Dermis microvascular lymphatic vessel endothelial cell (primary cell): ENCODE measurements at places on chromosomes 12 and 14. TPM values are rescaled to one million over a fixed set of nuclear protein-coding genes. Genes with fewer than 3 reads are reported as not detected.

- DNase-seq = peak; percentile 86
These were observed 2.5 kb downstream of the NUAK1 start for GRCh38 chr12:106136263-106136662.

DNA sequence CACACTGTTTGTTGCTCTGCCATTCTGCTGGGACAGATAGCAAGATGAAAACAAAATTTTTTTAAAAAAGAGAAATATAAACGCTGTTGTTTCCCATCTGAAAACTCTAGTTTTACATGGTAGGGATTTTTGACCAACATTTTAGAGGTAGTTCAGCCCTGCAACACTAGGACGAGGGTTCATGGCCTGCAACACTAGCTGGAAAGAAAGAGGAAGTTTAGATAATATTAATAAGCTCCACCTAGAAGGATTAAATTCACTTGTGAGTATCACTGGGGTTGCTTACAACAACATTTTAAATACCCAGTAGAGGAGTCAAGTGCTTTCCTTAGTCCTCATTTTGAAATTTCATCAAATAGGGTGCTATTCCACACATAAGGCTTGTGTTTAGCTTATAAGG, 68.2 kb downstream of the SRGAP1 start:
- DNase-seq = no peak

DNA sequence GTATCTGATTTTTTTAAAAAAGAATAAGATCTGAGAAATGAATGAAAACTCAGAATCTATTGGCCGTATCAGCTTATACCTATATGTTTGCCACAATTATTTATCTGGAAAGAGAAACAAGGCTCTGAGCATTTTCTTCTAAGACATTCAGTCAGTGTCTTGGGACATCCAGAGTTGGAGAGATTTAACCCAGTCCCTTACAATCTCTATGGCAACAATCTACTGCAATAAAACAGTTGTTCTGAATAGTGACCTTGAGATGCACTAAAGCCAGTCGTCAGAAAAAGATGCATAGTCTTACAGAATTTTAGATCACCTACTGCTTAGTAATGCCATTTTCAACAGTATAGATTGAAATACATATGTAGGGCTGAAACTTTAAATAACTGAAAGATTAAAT, 52.0 kb upstream of the SOCS2 start:
- no peak for DNase-seq

- no peak for DNase-seq
These were observed 56.2 kb downstream of the SVOP start for GRCh38 chr12:108964371-108965352.

GRCh38 chr12:17588968-17589367, 501.0 kb downstream of the RERGL start:
- DNase-seq = no peak

DNA sequence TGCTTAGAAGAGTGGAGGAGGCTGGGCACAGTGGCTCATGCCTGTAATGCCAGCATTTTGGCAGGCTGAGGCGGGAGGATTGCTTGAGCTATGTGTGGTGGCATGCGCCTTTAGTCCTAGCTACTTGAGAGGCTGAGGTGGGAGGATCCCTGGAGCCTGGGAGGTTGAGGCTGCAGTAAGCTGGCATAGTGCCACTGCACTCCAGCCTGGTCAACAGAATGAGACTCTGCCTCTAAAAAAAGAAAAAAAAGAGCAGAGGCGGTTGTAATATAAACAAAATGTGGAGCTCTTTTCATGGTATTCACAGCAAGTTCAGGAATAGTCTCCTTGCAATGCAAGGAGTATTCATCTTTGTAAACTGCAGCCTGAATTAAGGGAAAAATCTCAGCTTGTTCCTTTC, 27.2 kb downstream of the ARID2 start:
- no peak for DNase-seq

DNA sequence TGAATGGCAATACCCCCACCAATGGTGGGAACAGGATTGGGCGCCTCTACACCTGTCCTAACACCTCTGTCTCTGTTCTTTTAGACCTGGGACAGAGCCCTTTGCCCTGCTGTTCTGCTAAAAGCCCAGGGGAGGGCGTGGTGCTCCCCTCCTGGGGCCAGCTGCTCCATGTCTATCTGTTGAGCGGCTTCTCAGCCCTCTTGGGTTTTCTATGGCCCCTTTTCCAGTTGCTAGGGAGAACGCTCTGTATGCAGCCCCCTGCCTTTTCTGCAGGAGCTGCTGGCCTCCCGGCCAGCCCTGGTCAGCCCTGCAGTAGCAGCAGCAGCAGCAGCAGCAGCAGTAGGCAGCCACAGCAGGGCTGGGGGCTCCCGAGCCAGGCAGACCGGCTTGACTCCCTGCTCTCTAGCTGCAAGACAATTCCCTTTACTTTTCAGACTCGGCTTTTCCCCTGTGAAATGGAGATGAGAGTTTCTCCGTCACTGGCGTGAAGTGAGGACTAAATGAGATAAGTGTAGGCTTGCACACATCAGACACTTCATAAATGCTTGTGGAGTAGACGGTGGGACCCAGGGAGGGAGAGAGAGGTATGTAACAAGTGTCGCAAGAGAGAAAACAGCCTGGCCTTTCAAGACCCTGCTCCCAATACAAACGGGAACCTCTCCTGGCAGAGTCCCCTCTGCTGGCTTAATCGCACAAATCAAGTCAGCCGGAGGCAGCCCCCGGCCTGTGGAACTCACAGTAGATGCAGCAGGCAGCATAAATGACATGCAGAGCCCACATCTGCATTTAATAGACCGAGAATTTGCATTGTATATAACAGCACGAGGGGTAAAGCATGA, 1.0 kb downstream of the RTL1 start:
- DNase-seq = no peak

The TOMM20L gene
- not detected in 2 replicates for total RNA-seq

The LMNTD1 gene
- under 0.01 and 0.13 TPM in 2 replicates for total RNA-seq
